COLO829 (cell line): ENCODE measurements at places on chromosomes 2 and 18.
A peak's percentile ranks its signal among the peaks of the same experiment; 100 is the strongest.

DNA sequence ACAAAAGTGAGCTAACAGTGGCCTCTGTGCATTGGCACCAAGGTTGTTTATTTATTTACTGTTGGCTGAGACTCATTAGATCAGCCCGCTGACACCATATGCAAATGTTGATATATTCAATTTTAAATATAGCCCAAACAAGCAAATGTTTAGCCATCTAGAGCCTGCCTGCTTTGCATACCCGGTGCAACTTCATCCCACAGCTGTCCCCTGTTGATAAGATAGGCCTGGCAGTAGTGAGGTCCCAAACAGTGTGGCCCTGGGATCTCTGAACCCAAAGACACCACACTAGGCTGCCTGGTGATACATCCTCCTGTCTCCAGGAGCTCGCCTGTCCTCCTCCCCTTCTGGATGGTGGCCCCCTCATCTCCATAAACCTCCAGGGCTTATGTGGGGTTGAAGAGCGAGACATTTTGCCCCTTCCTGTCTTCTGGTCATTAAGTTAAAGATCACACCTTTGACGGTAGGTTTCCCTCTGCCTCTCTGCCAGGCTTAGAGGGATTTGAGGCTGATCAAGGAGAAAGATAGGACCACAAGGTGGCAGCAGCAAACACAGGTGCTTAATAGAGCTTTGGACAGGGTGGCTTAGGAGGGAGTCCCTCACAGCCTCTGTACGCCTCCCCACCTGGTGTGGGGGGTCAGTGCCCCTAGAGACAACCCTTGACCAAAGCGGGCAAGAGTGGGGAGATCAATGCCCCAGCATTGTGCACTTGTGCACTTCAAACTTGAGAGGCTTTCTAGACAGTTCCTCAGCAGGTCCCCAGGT lies 23.7 kb upstream of the MYO5B start:
- no peak for DNase-seq

DNA sequence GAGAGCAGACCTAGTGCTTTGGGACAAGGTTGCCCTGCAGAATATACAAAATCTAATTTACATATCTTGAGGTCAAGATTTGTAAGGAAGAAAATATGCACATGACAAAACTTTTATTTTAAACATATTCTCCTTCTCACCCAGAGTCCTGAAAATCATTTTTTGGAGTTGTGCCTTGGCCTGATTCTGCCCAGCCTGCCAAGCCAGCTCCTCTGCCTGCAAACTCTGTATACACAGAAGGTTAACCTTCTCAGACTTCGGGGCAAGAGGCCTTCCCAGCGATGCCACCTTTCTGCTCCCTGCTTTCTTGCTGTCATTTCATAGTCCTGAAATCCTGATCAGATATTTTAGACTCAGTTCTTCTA lies 95.8 kb upstream of the CAVIN2 start:
- no peak for DNase-seq

GRCh38 chr2:224722250-224722649 lies 6.1 kb upstream of the CCDC195 start:
- DNase-seq: no peak

GRCh38 chr2:27021253-27022049 lies 11.3 kb upstream of the TMEM214 start:
- no peak for DNase-seq

DNA sequence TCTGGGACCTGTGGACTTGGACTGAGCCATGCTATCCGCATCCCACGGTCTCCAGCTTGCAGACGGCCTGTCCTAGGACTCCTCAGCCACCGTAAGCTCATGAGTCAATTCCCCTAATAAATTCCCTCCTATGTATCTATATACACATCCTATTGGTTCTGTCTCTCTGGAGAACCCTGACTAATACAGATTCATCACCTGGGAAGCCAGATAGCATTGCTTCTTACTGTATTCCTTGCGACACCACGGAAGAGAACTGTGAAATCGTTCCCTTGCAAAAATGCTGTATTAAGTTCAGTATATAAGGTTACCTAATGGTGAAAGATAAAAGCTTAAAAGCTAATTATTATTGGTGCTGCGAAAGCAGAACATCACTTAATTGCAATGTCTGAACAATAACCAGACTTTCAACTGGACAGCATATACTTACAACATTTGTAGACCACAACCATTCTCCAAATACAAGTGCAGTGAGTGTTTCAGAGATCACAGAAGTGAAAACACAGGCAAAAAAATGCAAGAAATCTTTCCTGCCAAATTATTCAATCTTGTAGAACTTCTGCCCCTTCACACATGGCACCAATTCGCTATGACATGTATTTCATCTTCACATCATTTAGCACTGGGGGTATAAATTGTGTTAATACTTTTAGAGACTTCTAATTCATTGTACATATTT lies 352.9 kb downstream of the TXNL1 start:
- DNase-seq: no peak

- DNase-seq: no peak
Observed at GRCh38 chr2:233094614-233095013, 34.5 kb downstream of the INPP5D start.

- DNase-seq: peak; percentile 58
Observed at GRCh38 chr2:50492477-50492851, 539.5 kb downstream of the NRXN1 start.

DNA sequence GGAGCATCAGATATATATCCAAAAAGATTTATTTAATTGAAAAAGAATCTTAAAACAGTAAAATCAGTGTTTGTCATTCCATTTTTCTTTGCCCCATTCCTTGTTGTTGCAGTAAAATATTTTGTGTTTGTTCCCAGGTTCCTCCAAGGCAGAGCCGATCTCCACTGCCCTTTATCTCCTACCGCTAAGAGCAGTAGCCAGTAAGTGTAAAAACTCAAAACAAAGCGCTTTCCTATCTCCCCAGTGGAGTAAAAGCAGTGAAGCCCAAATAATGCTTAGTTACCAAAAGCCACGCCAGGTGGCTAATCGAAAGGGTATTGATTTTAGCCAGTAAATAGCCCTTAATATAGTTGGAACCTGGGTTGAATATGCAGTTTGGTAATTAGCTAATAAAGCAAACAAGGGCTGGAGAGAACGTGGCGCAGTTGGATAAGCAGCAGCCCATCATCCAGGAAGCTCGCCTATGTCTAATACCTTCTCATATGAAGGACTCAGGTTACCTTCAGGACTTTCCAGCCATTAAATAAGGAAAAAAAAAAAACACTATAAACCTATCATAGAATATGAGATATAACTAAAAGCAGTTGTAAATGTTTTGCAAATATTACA lies 12.4 kb upstream of the GPD2 start:
- no peak for DNase-seq

DNA sequence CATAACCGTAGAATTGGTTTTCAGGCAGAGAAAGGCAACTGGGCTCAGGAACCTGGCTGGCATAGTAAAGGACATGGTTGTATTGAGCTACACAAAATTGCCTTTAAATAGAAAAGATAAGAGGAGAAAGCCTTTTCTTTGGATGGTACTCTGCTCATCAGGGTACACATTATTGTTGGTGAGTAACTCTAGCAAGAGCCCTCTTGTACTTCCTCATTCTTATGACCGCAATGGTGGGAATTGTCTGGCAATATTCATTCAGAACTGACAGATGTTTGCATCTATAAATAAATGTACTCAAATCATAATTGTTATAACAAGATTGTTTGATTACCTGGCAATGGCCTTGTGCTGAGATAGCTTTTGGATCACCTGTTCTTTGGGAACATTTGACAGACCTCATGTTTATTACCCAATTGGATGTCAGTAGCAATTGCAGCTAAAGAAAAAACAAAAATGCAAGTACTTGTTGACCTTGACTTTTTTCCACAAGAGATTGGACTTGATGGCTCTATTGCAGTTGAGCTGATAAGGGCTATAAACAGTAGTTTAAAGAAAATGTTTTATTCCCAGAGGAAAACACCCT lies 43.9 kb downstream of the MEIS1 start:
- DNase-seq: no peak

- DNase-seq: no peak
Observed at GRCh38 chr2:220506466-220506865, 879.0 kb downstream of the SLC4A3 start.

- DNase-seq: no peak
Observed at GRCh38 chr2:67667054-67667908, 270.1 kb downstream of the ETAA1 start.

- DNase-seq: no peak
Observed at GRCh38 chr18:11177382-11177781, 28.0 kb upstream of the PIEZO2 start.

- DNase-seq: no peak
Observed at GRCh38 chr18:32980896-32981295, 208.1 kb upstream of the KLHL14 start.

DNA sequence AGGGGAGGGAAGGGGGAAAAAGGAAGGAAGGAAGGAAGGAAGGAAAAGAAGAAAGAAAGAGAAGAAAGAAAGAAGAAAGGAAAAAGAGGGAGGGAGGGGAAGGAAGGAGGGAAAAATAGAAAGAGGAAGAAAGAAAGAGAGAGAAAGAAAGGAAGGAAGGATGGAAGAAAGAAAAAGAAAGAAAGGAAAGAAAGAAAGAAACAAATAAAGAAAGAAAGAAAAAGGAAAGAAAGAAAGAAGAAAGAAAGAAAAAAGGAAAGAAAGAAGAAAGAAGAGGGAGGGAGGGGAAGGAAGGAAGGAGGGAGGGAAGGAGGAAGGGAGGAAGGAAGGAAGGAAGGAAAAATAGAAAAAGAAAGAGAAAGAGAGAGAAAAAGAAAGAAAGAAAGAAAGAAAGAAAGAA lies 315.8 kb upstream of the PIK3C3 start:
- no peak for DNase-seq

DNA sequence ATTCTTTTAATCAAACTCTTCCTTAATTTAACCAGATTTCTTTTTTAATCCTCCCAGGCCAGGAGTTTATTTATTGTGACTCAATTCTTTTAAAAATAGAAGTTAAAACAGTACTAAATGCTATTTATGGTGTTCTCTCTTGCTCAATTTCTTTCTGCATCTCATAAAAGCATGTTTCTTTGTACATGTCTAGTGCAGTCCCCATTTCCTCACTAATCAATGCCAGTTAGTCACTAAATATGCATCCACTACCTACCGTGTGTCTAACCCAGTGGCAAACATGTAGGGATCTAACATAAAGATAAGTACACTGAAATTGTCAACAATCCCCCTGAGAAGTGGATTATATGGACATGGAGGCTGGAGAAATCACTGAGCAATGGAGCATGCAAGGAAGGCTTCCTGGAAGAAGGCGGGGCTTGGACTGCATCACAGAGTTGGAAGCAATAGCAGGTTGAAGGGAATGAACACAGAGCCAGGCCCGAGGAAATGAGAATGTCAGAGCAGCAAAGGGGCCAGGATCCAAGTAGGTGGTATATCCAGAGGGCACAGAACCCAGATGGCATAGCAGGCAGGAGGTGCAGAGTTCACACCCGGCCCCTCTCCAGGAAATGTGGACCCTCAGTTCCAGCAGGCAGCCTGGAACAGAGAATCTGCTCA lies 105.3 kb upstream of the FOSL2 start:
- DNase-seq: no peak

- no peak for DNase-seq
Observed at GRCh38 chr2:160590664-160591063, 97.1 kb upstream of the RBMS1 start.

DNA sequence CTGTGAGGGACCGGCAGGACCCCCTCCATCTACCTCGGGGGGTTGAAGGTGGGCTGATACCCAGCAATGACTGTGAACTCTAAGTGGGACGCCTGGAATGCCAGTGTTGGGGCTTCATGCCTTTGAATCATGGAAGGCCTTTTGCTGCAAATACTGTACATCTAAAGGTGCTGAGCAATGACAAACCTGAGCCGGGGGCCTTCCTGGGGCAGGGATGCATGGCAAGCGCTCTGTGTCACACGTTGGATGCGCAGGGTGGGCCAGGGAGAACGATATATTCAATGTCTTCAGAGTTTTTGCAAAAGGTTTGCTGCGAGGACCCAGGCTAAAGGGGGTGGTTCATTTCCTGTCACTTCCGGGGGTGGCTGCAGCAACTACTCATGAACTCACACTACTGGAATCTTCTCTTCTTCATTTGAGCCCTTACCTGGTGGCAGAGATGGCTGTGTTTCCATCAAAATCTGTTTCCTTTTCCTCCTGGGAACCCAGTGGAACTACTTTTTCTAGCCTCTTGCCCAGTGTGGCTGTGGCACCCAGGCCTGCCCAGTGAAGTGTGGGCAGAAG lies 24.1 kb upstream of the INHBB start:
- no peak for DNase-seq

- DNase-seq: no peak
Observed at GRCh38 chr2:127431408-127432023, 13.3 kb downstream of the PROC start.

GRCh38 chr2:144288438-144288837 lies 231.5 kb downstream of the ZEB2 start:
- no peak for DNase-seq

DNA sequence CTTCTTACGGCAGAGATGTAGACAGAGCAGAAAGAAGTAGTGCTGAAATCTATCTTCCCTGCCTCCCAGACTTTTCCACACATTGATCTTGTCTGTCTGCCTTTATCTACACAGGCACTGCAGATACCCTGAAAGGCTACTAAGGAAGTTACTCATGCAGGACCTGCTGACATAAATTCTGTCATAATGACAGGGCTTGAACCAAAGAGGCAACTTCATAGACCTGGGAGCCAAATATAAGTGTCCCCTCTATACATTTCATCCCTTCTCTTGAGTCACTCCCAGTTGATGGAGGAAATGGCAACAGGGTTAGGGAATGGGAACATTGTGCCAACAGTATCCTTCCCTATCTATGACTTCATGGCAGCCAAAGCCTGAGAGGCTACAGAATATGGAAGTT lies 157.5 kb downstream of the TNS1 start:
- DNase-seq: no peak

- no peak for DNase-seq
Observed at GRCh38 chr2:177241711-177242120, 22.8 kb downstream of the NFE2L2 start.

DNA sequence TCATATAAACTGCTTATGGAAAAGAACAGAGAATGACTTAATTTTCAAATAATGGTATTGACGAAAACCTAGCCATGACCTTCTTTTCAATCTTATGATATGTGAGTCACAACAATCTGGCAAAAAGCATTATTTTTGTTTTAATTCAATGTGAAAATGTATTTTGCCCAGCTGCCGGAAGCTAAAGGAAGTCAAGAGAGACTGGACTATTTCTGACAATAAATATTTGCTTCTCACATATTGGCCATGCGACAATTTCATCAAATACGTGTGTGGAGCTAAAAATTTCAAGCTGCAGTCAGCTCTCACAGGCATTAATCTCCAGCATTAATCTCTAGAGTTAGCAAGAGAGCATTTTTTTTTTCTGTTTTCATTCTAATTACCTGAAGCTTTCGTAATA lies 881.0 kb downstream of the CPS1 start:
- DNase-seq: no peak
